ENCODE measurements at places on chromosomes 4 and X. TPM values are rescaled to one million over a fixed set of nuclear protein-coding genes. Genes with fewer than 3 reads are reported as not detected.
A peak's percentile ranks its signal among the peaks of the same experiment; 100 is the strongest.

- H3K27ac ChIP-seq = peak overlapping the region; percentile 88
- no peak for DNase-seq
- peak overlapping the region; percentile 85 for H3K4me3 ChIP-seq
Observed at GRCh38 chrX:44997888-44998287, 124.9 kb downstream of the KDM6A start.

GRCh38 chr4:168336837-168337549, 18.4 kb upstream of the DDX60 start:
- H3K4me1 ChIP-seq = peaks cover 3% of the 10 kb centered on the region
- no peak overlapping the region for H3K27ac ChIP-seq
- DNase-seq = no peak
- no peak overlapping the region for H3K4me3 ChIP-seq
- H3K27me3 ChIP-seq = no peaks in the 10 kb centered on the region
- H3K36me3 ChIP-seq = no peaks in the 10 kb centered on the region

- H3K27ac ChIP-seq = no peak overlapping the region
- DNase-seq = no peak
- H3K27me3 ChIP-seq = no peaks in the 10 kb centered on the region
- H3K36me3 ChIP-seq = no peaks in the 10 kb centered on the region
Observed at GRCh38 chr4:98945297-98945850, 16.4 kb upstream of the EIF4E start.

DNA sequence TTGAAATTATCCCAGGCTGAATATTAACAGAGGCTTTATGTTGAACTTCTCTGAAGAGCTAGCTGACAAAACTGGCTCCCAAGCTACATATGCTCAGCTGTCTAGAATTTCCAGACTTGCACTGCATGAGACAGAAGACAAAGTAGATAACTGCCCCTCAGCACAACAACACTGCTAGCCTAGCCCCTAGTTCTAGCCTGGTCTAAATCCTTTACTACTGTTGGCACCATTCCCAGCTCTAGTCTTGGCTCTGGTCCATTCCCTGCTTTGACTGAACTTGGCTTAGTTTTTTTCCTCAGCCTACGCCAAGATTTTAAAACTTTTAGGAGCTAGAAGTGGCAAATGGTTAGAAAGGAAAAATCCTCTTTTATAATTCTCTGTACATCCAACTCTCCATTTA, 7.6 kb upstream of the OPHN1 start:
- no peaks in the 10 kb centered on the region for H3K27me3 ChIP-seq
- DNase-seq = no peak
- peaks cover 3% of the 10 kb centered on the region for H3K4me1 ChIP-seq
- no peaks in the 10 kb centered on the region for H3K36me3 ChIP-seq

- H3K36me3 ChIP-seq = peaks cover 2% of the 10 kb centered on the region
- H3K27me3 ChIP-seq = no peaks in the 10 kb centered on the region
- DNase-seq = no peak
- peaks cover 7% of the 10 kb centered on the region for H3K4me1 ChIP-seq
- no peak overlapping the region for H3K27ac ChIP-seq
Observed at GRCh38 chr4:114077610-114078009, 98.2 kb upstream of the ARSJ start.

GRCh38 chr4:150464523-150464922, 117.4 kb upstream of the MAB21L2 start:
- H3K4me1 ChIP-seq = peaks cover 4% of the 10 kb centered on the region
- H3K36me3 ChIP-seq = peaks cover 12% of the 10 kb centered on the region

DNA sequence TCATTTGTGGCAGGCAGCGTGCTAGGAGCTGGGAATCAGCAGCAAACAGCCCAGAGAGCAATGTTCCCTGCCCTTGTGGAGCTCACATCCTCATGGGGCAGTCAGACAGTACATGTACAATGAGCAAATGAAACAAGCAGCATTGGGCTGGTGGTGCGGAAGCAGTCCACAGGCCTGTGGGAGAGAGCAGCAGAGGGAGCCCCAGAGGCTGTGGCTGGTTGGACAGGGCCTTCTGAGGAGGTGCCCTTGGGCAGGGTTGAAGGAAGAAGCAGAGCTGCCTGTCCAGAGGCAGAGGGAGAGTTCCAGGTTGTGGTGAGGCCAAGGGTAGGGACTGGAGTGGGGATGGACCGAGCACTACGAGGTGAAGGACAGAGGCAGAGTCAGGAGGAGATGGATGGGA, 22.5 kb downstream of the MMGT1 start:
- no peak overlapping the region for H3K4me3 ChIP-seq
- DNase-seq = no peak
- H3K27ac ChIP-seq = no peak overlapping the region
- H3K27me3 ChIP-seq = no peaks in the 10 kb centered on the region
- peaks cover 4% of the 10 kb centered on the region for H3K36me3 ChIP-seq

DNA sequence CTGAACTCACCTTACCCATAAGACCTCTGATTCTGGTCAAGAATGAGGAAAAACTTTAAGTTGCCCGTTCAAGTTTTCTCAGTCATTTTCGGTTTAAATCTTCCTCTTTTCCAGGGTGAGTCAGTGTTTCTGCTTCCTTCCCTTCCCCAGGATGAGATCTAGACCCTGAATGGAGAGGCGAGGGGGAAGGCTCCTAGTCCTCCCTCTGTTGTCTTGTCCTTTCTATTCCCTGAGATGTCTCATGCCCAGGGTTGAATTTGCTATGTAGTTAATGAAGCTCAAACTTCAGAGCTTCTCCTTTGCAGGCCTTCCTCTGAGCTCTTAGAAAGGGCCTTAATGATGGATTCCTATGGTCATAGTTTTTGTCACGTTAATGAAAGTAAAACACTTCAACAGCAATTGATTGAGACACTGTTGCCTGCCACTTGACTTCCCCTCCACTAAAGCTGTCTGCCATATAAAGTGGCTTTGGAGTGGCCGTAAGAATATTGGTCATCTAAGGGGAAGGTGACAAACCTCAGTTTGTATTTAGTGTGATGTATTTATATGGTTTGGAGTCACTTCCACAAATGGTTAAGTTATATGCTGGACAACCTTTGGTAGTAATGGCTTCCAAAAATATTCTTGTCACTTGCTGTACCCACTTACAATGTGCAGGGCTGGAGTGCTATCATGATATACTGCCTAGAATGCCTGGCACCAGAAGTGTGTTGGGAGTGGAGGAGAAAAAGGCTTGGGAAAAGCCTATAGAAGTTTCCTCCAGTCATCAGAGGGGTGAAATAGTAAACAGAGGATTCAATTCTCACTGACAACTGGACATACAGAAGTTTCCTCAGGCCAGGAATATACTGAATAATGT, 24.3 kb upstream of the GPRIN3 start:
- no peak overlapping the region for H3K27ac ChIP-seq

DNA sequence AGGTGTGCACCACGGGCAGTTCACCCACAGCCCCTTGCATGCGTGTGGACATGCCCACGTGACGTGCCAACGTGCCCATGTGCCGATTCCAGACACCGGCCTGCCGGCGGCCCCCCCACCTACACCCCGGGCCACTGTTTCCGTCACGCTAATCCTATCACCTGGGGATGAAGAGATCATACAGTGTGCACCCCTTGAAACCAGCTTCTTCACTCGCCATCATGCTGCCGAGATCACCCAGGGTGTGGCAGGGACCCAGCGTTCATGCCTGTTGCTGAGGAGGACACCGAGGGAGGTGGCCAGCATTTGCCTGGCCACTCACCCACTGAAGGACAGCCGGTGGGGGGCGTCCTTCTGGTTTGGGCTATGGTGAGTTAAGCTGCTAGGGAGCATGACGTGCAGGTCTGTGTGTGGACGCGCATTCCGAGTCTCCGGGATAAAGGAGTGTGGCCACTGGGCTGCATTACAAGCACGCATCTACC, 14.1 kb downstream of the CTBP1 start:
- peaks cover 11% of the 10 kb centered on the region for H3K4me1 ChIP-seq
- DNase-seq = no peak
- no peak overlapping the region for H3K4me3 ChIP-seq
- H3K27me3 ChIP-seq = no peaks in the 10 kb centered on the region
- peak overlapping the region; percentile 83 for H3K27ac ChIP-seq
- H3K36me3 ChIP-seq = no peaks in the 10 kb centered on the region

DNA sequence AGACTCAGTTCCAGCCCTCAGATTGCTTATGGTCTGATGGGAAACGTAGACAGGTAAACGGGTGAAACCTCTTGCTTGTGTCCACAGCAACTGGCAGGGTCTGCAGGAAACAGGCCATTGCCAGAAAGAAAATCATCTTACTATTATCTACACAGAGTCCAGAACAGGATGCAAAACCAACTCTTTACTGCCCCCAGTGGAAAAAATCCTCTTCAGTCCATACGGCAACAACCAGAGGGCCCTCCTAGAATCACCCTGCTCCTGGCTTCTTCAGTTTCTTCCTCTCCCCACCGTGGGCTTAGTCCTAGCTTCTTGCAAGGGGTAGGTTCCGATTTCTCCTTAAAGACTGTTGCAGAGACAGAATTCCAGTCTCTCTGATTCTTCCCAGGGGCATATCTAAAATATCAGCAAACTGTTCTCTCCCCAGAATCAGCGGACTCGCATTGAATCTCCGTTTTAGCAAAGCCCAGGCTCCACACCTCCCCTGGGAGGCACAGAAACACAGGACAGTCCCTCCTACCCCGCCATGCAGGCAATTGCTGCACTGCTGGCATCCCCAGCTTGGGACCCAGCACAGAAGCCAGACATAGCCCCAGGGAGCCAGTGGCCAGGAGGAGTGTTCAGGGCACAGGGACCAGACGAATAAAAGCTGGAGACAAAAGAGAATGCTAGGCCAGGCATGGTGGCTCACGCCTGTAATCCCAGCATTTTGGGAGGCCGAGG, 41.0 kb upstream of the SH3RF1 start:
- no peak overlapping the region for H3K27ac ChIP-seq
- H3K4me3 ChIP-seq = no peak overlapping the region
- no peaks in the 10 kb centered on the region for H3K4me1 ChIP-seq
- H3K36me3 ChIP-seq = no peaks in the 10 kb centered on the region

GRCh38 chr4:82905205-82905604, 4.7 kb downstream of the THAP9 start:
- no peaks in the 10 kb centered on the region for H3K36me3 ChIP-seq
- no peak for DNase-seq
- H3K27ac ChIP-seq = no peak overlapping the region
- H3K4me1 ChIP-seq = peaks cover 5% of the 10 kb centered on the region
- H3K27me3 ChIP-seq = no peaks in the 10 kb centered on the region
- H3K4me3 ChIP-seq = peak overlapping the region; percentile 70

The FGFR3 gene
- total RNA-seq = not detected

The AREG gene
- 17.3 TPM for total RNA-seq

The SASH3 gene
- 114 TPM for total RNA-seq

The LRIT3 gene
- total RNA-seq = 0.30 TPM

The MAGEB17 gene
- total RNA-seq = not detected
